T-cell (primary cell): ENCODE measurements at places on chromosomes 4 and X. TPM values are rescaled to one million over a fixed set of nuclear protein-coding genes. Genes with fewer than 3 reads are reported as not detected.
A peak's percentile ranks its signal among the peaks of the same experiment; 100 is the strongest.

- peak within 1 kb of the TSS; percentile 84 for H3K27ac ChIP-seq
- peak; percentile 75 for DNase-seq
- no peaks in the 10 kb centered on the region for H3K27me3 ChIP-seq
Observed at GRCh38 chrX:110317820-110318663, at the start of gene AMMECR1. TSS of gene AMMECR1 (minus strand) at chrX:110318085. CDS start at chrX:110318071, 14 bp downstream.

GRCh38 chr4:53068755-53069330 lies 206.7 kb downstream of the RASL11B start:
- no peaks in the 10 kb centered on the region for H3K27me3 ChIP-seq
- no peaks in the 10 kb centered on the region for H3K4me1 ChIP-seq
- no peak overlapping the region for H3K27ac ChIP-seq

RTL3 gene
- total RNA-seq: not detected

GRCh38 chr4:15240764-15241163 lies 187.1 kb upstream of the C1QTNF7 start:
- no peaks in the 10 kb centered on the region for H3K27me3 ChIP-seq
- H3K27ac ChIP-seq: no peak overlapping the region
- no peaks in the 10 kb centered on the region for H3K4me1 ChIP-seq
- no peaks in the 10 kb centered on the region for H3K36me3 ChIP-seq
- no peak overlapping the region for H3K4me3 ChIP-seq
- DNase-seq: no peak

PDE6B gene
- 14.2 TPM for total RNA-seq

DNA sequence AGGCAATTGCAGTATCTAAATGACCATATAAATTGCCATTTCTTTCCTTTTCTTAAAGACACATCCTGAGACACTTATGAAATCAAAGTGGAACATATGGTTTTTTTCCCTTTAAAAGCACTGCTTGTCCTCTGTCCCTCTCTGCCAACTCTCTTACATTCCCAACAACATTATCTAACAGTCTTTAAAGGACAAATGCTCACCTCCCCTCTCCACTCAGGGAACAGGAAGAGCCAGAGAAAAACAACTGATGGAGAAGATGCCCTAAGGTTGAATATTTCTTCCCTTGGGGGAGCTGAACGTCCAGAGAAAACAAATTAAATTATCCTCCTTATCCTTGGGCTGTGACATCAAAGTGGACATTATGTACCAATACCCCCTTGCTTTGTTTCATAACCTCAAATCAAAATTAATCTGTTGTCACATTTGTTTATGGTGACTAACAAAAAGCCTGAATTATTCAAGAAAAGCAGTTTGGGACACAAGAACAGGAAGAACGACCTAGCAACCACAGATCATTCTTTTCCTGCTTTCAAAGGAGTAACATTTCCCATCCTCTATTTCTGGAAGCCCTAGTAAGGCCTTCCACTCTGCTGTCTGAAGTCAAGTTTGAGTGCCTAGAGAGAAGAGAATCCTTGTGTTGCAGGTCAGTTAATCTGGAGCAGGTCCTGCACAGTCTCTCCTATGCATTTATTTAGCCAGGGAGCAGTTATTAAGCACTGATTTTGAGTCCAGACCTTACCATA lies 52.6 kb upstream of the PAGE1 start:
- no peaks in the 10 kb centered on the region for H3K27me3 ChIP-seq
- H3K4me3 ChIP-seq: no peak overlapping the region
- no peaks in the 10 kb centered on the region for H3K4me1 ChIP-seq

- no peaks in the 10 kb centered on the region for H3K27me3 ChIP-seq
- H3K36me3 ChIP-seq: no peaks in the 10 kb centered on the region
- H3K27ac ChIP-seq: no peak overlapping the region
- DNase-seq: no peak
- H3K4me3 ChIP-seq: no peak overlapping the region
Observed at GRCh38 chr4:124948976-124949597, 236.6 kb upstream of the ANKRD50 start.

GRCh38 chr4:14877246-14878225 lies 124.7 kb upstream of the CPEB2 start:
- H3K27me3 ChIP-seq: no peaks in the 10 kb centered on the region
- no peak overlapping the region for H3K4me3 ChIP-seq
- no peaks in the 10 kb centered on the region for H3K36me3 ChIP-seq
- H3K27ac ChIP-seq: peak overlapping the region; percentile 28

GRCh38 chr4:23348789-23349498 lies 540.9 kb downstream of the PPARGC1A start:
- no peaks in the 10 kb centered on the region for H3K36me3 ChIP-seq
- DNase-seq: no peak
- H3K4me1 ChIP-seq: no peaks in the 10 kb centered on the region
- no peak overlapping the region for H3K4me3 ChIP-seq
- H3K27ac ChIP-seq: no peak overlapping the region

GRCh38 chr4:76326515-76326914 lies 20.0 kb downstream of the STBD1 start:
- no peak overlapping the region for H3K27ac ChIP-seq
- no peaks in the 10 kb centered on the region for H3K27me3 ChIP-seq
- no peaks in the 10 kb centered on the region for H3K36me3 ChIP-seq
- DNase-seq: no peak
- no peak overlapping the region for H3K4me3 ChIP-seq

GRCh38 chr4:13493793-13494192 lies 9.7 kb upstream of the RAB28 start:
- no peaks in the 10 kb centered on the region for H3K4me1 ChIP-seq
- no peak overlapping the region for H3K4me3 ChIP-seq
- no peak overlapping the region for H3K27ac ChIP-seq
- peaks cover 15% of the 10 kb centered on the region for H3K27me3 ChIP-seq

ATG4A gene
- 6.2 TPM for total RNA-seq

ABCD1 gene
- total RNA-seq: 6.9 TPM

- no peak for DNase-seq
- no peak overlapping the region for H3K4me3 ChIP-seq
- H3K27me3 ChIP-seq: no peaks in the 10 kb centered on the region
- H3K4me1 ChIP-seq: no peaks in the 10 kb centered on the region
- H3K36me3 ChIP-seq: no peaks in the 10 kb centered on the region
- H3K27ac ChIP-seq: no peak overlapping the region
Observed at GRCh38 chr4:138334346-138335016, 92.3 kb upstream of the SLC7A11 start.

FGFBP1 gene
- not detected for total RNA-seq

GRCh38 chrX:41589634-41590270 lies 99.0 kb upstream of the GPR34 start:
- H3K4me1 ChIP-seq: no peaks in the 10 kb centered on the region
- peaks cover 5% of the 10 kb centered on the region for H3K36me3 ChIP-seq
- DNase-seq: no peak
- H3K27me3 ChIP-seq: no peaks in the 10 kb centered on the region
- H3K27ac ChIP-seq: no peak overlapping the region

NLRP2B gene
- not detected for total RNA-seq

- no peak overlapping the region for H3K27ac ChIP-seq
- H3K27me3 ChIP-seq: no peaks in the 10 kb centered on the region
- no peak for DNase-seq
- H3K36me3 ChIP-seq: no peaks in the 10 kb centered on the region
- H3K4me1 ChIP-seq: no peaks in the 10 kb centered on the region
Observed at GRCh38 chr4:97942137-97942536, 201.1 kb downstream of the STPG2 start.

DNA sequence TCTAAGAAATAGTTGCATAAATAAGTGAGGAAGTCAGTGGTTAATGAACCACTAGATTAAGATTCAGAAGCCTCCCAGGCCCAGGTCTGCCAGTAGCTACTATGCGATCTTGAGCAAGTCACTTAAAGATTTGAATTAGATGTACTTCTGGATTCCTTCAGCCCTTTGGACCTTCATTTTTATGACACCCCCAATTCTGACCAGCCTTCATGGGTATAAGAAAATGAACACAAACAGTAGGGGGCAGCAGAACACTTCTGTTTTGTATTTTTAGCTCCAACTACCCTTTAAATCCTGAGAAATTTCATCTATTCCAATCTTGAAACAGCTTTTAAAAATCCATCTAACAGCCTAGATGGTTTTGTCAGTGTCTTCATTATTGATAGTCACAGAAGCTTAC lies 19.0 kb downstream of the TMEM47 start:
- no peak overlapping the region for H3K4me3 ChIP-seq
- no peaks in the 10 kb centered on the region for H3K27me3 ChIP-seq
- DNase-seq: no peak
- no peaks in the 10 kb centered on the region for H3K36me3 ChIP-seq
- H3K4me1 ChIP-seq: no peaks in the 10 kb centered on the region

- H3K27me3 ChIP-seq: no peaks in the 10 kb centered on the region
- peak overlapping the region; percentile 68 for H3K27ac ChIP-seq
- H3K36me3 ChIP-seq: no peaks in the 10 kb centered on the region
- no peak for DNase-seq
- no peak overlapping the region for H3K4me3 ChIP-seq
Observed at GRCh38 chr4:42673082-42673425, 16.1 kb upstream of the ATP8A1 start.

DNA sequence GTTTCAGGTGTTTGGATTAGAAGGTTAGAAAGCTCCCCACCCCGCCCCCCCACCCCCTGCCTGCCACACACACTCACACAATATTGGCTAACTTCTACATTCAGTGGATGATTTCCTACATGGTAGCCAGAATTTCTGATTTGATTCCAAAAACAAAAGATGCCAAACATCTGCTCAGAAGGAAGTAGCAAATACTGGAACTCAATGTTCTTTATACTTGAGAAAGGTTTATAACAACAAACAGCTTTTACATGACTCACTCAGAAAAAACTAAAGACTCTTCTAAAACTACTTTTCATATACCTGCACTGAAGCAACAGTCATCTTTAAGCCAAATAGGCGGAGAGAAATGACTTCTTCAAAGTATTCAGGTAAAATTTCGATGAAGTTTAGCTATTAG lies 750.5 kb upstream of the POU3F4 start:
- H3K27me3 ChIP-seq: no peaks in the 10 kb centered on the region
- DNase-seq: no peak

DNA sequence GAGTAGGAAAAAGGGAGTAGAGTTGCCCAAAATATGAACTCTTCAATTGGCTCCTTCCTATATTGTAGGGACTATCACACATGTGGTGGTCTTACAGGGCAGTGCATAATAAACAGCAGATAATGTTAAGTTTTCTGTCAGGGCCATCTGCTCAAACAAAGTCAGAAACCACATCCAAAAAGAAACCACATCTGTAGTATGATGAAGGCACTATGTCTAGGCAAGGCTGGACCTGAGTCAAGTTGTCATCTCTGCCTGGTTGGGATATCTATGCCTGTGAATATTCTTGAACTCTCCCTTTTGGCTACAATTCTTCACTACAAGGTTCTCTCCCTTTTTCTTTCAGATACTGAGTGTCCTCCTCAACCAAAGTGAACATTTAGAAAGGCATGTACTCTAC lies 109.4 kb upstream of the C1GALT1C1 start:
- H3K4me3 ChIP-seq: no peak overlapping the region
- no peak for DNase-seq
- no peaks in the 10 kb centered on the region for H3K4me1 ChIP-seq
- no peaks in the 10 kb centered on the region for H3K36me3 ChIP-seq
- no peak overlapping the region for H3K27ac ChIP-seq

DNA sequence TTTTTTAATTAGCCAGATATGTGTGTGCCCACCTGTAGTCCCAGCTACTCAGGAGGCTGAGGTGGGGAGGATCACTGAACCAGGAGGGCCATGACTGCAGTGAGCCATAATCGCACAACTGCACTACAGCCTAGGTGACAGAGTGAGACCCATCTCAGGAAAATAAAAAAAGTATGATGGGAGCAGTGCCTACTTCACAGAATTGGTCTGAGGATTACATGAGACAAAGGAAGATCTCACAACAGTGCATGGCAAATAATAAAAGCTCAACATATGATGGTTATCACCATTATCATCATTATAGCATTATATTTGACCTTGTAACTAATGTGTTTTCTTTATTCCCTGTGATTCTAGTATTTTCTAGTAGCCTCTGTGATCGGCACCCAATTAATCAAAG lies 19.9 kb upstream of the DCHS2 start:
- H3K4me3 ChIP-seq: no peak overlapping the region
- no peak overlapping the region for H3K27ac ChIP-seq
- H3K4me1 ChIP-seq: no peaks in the 10 kb centered on the region
- H3K27me3 ChIP-seq: no peaks in the 10 kb centered on the region
- DNase-seq: no peak

DNA sequence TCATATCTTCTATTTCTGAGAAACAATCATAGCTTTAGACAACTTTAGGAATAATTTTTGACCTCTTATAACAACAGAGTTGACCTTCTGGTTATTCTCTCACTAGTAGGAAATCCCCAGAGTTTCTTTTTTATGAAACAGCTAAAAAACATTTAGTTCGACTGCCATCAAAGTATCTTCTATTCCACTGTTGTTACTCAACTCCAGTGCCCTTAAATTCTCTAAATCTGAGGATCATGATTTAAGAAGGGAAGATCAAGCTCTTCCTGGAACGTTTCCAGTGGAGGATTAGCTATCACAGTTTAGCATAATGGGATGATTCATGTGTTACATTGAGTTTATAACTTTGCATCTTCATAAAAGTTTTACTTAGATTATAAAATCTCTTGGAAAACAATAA lies 134.9 kb upstream of the VEGFC start:
- H3K27ac ChIP-seq: no peak overlapping the region
- H3K27me3 ChIP-seq: no peaks in the 10 kb centered on the region
- no peak for DNase-seq
- no peak overlapping the region for H3K4me3 ChIP-seq

GRCh38 chr4:17773135-17773698 lies 8.2 kb downstream of the FAM184B start:
- no peak for DNase-seq
- H3K27ac ChIP-seq: no peak overlapping the region
- H3K27me3 ChIP-seq: no peaks in the 10 kb centered on the region
- H3K4me1 ChIP-seq: no peaks in the 10 kb centered on the region

- peak overlapping the region; percentile 68 for H3K4me3 ChIP-seq
- peak overlapping the region; percentile 87 for H3K27ac ChIP-seq
- H3K27me3 ChIP-seq: no peaks in the 10 kb centered on the region
- no peaks in the 10 kb centered on the region for H3K36me3 ChIP-seq
- peak; percentile 91 for DNase-seq
Observed at GRCh38 chr4:1055721-1056590, 44.5 kb downstream of the FGFRL1 start.

BMX gene
- not detected for total RNA-seq

GRCh38 chr4:8577046-8577445 lies 3.1 kb upstream of the GPR78 start:
- no peaks in the 10 kb centered on the region for H3K4me1 ChIP-seq
- DNase-seq: no peak
- no peak overlapping the region for H3K27ac ChIP-seq
- peaks cover 3% of the 10 kb centered on the region for H3K27me3 ChIP-seq
- no peak overlapping the region for H3K4me3 ChIP-seq

DNA sequence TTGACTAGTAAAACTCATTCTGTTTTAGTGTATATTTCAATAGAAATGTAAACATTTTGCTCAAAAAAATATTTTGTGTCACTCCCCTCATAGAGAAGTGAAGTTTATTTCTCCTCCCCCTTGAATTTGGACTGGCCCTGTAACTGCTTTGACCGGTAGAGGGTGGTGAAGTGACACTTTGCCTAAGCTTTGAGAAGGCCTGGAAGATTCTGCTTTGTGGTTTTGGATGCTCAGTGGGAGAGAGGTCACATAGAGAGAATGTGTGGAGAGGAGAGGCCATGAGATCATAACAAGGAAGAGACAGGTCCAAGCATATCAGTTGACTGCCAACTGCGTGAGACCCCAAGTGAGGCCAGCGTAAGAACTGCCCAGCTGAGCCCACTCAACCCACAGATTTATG lies 19.1 kb upstream of the ARX start:
- no peak overlapping the region for H3K4me3 ChIP-seq
- no peaks in the 10 kb centered on the region for H3K27me3 ChIP-seq
- DNase-seq: no peak
- no peaks in the 10 kb centered on the region for H3K36me3 ChIP-seq
- no peak overlapping the region for H3K27ac ChIP-seq

- H3K27me3 ChIP-seq: no peaks in the 10 kb centered on the region
- no peaks in the 10 kb centered on the region for H3K4me1 ChIP-seq
- no peaks in the 10 kb centered on the region for H3K36me3 ChIP-seq
- no peak for DNase-seq
- no peak overlapping the region for H3K4me3 ChIP-seq
- no peak overlapping the region for H3K27ac ChIP-seq
Observed at GRCh38 chrX:115940888-115941332, 229.6 kb upstream of the AGTR2 start.
